ENCODE measurements at places on chromosomes 1 and 21.

- DNase-seq, result peak; percentile 62
Observed at GRCh38 chr1:30760596-30761324, 3.2 kb upstream of the LAPTM5 start.

- no peak for DNase-seq
Observed at GRCh38 chr1:37945743-37946702, 830 bp downstream of the INPP5B start.

GRCh38 chr1:244138399-244138798, 87.3 kb downstream of the ZBTB18 start:
- no peak for DNase-seq

GRCh38 chr1:178599745-178600144, 86.8 kb downstream of the TEX35 start:
- peak; percentile 69 for DNase-seq

DNA sequence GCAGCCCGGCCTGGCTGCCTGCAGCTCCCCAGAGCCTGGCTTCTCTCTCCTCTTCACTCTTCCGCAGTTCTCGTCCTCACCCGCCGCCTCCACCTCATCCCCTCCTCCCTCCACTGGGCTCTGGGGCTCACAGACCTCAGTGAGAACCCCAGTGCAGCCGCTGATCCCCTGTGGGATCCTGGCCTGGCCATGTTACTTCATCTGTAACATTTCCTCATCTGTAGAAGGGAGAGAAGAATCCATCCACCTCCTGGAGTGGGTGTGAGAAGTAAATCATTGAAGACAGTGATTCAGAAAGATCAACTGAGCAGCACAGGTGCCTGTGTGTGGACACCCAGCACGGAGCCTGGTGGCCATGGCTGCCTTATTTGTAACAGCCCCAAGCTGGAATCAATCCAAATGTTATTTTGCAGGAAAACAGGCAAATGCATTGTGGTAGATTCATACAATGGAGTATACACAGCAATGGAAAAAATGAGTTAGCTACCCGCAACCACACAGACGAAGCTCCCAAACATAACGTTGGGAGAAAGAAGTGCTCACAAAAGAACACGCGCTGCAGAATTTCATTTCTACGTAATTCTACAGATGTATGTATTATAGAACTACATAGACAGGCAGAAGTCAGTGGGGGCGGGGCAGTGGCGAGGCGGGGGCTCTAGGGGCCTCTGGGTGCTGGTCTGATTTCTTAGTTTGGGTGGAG, 8.7 kb downstream of the LAPTM5 start:
- DNase-seq, result peak; percentile 55

GRCh38 chr1:98963064-98963758, 41.5 kb downstream of the PLPPR5 start:
- DNase-seq, result no peak

- DNase-seq, result no peak
Observed at GRCh38 chr1:62250126-62250726, 55.6 kb downstream of the L1TD1 start.
